ENCODE measurements at places on chromosomes 2 and 18.
A peak's percentile ranks its signal among the peaks of the same experiment; 100 is the strongest.

DNA sequence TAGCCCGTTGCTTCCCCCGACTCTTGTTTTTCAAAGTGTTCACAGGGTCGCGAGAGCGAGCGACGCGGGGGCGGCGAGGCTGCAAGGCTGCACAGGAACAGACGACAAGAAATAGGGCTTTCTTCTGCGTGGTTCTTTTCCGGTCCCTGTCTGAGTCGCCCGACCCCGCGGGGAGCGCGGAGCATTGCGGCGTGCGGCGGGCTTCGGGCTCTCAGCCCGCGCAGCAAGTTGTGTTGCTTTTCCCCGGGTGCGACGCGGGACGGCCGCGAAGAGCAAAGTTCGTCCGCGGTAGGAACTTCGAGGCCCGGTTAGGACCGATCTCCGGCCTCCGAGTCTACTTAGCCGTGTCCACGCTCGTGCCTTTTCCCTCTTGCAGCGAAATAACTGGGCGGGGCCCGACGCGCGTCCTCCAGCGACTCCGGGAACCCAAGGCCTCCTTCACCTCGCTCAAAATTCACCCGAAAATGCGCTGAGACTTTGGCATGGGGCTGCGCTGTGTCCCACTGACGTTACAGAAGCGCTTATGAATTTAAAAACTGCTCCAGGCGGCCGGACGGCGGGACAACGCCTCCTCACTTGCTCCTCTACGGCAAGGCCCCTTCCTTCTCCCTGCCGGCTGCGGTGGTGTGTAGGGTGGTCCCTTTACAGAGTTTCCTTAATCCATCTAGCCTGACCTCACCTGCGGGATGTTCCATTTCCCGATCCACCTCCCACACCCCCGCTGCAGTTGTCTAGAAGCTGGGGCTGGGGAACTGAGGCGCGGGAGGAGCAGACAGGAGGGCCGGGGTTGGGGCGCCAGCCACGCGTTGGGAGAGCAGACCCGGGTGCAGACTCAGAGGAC is 1.5 kb upstream of the BCL2L11 start:
- peak; percentile 16 for DNase-seq

- DNase-seq, result no peak
Measured at GRCh38 chr2:8081130-8081529, 600.7 kb upstream of the ID2 start.

GRCh38 chr18:9804517-9805104 is 81.2 kb upstream of the TXNDC2 start:
- no peak for DNase-seq

GRCh38 chr18:63559567-63560491 is 17.7 kb downstream of the SERPINB12 start:
- no peak for DNase-seq

- DNase-seq, result no peak
Measured at GRCh38 chr2:100856732-100857131, 36.8 kb downstream of the NPAS2 start.

- no peak for DNase-seq
Measured at GRCh38 chr18:8952174-8952573, 150.3 kb upstream of the NDUFV2 start.

DNA sequence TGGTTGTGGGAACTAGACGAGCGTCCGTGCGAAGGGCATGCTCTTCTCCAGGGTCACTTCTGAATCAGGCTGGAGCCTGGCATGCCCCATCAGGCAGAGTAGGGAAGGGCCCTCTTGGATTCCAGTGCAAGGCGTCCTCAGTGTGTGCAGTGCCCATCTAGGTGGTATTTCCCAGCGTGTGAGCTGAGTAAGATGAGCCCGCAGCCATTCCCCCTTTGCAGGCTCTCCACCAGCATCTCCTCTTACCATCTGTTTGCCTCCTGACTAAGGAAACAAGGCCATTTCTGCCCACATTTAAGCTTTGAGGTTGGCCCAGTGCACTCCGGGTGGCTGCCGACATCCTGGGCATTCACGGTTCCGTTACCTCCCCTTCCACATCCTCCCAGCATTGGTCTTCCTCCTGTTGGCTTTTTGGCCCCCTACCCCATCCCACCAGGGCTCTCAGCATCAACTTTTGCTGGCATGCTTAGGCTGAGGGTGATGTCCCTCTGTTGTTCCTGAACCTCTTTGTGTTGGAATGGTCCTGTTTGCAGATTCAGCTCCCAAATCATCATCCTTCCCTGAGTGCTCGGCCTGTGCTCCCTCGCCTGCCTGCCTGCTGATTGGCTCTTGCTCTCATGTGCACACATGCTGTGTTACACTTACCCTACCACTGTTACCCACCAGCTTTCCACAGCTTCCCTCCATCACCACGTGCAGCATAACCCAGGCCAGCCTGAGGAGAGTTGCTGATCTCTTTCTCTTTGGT is 11.8 kb downstream of the CEP68 start:
- DNase-seq, result no peak

DNA sequence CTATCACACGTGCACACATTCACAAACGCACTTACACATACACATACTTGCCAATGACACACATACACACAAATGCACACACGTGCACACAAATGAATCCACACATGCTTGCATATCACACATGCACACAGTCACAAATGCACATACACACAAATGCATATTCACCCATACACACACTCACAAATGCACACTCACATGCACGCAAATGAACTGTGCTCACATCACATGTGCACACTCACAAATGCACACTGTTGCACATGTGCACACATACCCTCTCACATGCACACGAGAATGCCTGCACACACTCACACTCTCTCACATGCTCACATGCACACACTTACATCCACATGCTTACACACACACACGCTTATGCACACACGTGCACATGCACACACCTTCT is 368.1 kb downstream of the EIPR1 start:
- DNase-seq, result no peak

DNA sequence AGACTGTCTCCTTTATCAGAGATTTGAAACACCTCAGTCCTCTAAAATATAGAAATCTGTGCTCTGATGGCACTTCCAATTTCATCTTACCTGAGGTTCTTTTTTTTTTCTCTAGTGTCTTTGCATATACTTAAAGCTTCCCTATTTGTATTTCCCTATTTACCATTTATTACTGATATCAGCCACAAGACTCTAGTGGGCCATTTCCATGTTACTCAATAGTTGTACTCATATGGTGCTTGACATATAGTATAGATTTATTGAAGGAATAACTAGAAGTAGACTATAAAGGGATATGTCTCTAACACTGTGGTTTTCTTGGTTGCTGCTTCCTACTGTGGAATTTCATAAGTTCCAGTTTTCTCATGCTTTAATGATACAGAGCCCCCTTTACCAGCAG is 3.0 kb downstream of the RBM45 start:
- DNase-seq, result no peak

DNA sequence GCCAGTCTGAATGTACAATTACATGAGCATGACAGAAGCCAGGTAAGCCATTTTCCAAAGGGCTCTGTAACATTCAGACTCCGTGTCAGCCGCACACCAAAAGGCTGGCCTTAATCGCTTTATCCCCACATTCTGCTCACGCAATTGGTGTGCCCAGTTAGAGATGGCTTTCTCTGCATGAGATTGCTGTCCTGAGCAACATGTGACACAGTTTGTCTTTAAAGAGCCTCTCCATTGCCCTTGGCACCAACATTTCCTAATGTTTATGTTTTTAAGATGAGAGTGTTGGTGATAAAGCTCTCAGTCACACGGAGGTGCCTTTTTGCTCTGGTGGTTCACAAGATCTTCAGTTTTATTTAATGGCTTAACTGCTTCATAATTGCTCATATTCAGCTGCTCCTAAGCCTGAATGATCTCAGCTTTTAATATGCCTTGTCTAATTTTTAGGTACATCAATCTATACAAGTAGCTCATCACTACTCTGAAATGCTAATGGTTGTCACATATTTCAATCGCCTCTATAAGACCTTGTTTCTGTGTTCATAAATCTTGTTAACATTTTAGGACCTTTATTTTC is 164.8 kb upstream of the ACVR2A start:
- no peak for DNase-seq

DNA sequence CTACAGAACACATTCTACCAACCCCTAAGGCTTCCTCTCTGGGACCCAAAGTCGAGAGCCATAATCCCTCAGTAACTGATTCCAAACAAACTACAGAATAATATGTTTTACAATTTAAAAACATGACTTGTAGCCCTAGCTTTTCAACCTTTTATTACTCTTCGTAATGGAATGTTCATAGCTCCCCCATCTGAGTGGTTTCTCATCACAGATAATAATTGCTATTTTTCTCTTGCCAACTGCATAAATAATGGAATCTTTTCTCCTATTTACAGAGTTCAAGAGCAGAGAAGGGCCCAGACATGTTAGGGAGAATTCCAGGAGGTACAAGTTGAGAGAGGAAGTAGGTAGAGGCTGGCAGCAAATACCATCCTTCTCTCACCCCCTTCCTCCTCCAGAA is 59.9 kb upstream of the CERS6 start:
- no peak for DNase-seq

DNA sequence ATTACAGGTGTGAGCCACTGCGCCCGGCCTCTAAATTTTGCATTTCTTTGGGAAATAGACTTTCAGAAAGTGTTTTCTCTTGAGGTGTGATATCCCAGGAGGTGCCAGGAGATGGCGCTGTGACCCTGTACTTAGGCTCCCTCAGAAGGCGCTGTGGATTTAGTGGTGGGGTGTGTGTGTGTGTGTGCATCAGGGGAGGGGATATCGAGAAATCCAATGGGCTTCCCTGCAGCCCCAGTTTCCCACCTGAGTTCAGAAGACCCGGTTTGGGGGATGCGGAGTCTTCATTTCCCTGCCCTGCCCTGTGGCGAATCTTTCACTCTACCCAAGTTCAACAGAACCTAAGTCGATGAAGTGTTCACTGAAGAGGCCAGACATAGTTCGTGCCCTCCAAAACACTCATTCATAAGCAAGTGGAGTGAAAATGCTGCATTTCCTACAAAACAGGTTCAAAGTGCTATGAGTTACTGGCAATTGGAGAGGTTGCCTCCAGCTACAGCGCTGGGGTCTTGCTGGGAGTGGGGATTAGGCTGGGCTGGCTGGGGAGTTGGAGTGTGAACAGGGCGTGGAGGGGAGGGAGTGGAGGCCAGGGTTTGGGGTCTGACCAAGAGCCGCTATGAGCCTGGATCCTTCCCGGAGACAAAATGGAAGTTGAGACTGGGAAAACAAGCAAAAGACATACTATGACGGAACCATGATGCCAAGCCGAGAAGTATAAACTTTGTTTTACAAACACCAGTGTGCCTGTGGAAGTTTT is 6.5 kb upstream of the WNT6 start:
- peak; percentile 50 for DNase-seq

DNA sequence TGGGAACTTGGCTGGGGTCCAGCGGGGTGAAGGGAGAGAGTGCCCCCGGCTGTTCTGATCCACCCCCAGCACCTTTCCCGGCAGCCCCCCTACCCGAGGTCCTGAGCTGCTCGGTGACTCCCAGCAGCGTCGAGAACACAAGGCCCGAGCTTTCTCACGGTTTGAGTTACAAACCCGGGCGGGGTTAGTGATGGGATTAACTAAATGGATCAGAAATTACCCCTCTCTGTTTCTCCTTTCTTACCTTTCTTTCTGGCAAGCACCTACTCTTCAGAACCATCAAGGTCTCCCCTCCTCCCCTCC is 139.4 kb upstream of the GPC1 start:
- no peak for DNase-seq

DNA sequence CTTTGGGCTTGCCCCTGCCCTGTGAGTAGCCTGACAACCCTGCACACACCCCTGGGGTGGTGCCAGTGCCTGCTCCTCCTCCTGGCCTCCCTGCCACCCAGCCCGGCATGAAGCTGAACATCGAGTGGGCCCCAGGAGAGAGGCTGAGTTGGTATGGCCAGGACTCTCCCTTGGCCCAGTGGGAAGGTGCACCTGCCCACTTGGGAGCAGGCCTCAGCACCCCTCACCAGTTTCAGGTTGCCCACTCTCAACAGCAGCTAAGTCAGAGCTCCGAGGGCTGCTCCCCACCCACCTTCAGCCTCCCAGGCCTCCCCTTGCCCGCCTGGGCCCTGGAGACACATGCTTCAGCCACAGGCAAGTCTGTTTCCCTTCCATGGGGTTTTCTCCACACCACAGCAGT is 203.1 kb downstream of the KLHL29 start:
- DNase-seq, result no peak

DNA sequence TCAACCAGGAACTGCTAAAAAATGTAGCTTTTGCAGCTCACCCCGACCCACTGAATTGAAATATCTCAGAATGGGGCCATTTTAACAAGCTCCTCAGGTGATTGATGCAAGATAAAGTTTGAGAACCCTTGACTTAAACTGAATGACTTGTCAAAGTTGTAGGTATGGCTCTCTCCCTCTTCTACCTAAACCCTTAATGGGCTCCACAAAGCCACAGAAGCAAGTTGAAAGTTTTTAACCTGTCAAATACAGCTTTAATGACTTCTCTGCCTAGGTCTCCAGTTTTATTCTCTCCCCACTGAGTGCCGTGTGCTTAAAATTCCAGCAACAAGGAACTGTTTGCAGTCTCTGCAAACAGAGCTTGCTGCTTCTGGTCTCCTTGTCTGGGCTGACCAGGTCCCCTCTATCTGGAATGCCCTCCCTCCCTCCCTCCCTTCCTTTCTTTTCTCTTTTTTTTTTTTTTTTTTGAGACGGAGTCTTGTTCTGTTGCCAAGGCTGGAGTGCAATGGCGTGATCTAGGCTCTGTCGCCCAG is 19.7 kb upstream of the RNF125 start:
- no peak for DNase-seq

- no peak for DNase-seq
Measured at GRCh38 chr2:3557639-3558204, 411 bp downstream of the RNASEH1 start.

GRCh38 chr2:70141212-70141901 is 49.5 kb downstream of the C2orf42 start:
- DNase-seq, result no peak

All from activated CD4-positive, alpha-beta T cell treated with anti-CD3 and anti-CD28 coated beads, Interleukin-2, amount 50 U/mL, for 24 hours (primary cell).